Aorta (tissue), 5 donors: ENCODE measurements at places on chromosomes 11 and 22. TPM values are rescaled to one million over a fixed set of nuclear protein-coding genes. Genes with fewer than 3 reads are reported as not detected.

DNA sequence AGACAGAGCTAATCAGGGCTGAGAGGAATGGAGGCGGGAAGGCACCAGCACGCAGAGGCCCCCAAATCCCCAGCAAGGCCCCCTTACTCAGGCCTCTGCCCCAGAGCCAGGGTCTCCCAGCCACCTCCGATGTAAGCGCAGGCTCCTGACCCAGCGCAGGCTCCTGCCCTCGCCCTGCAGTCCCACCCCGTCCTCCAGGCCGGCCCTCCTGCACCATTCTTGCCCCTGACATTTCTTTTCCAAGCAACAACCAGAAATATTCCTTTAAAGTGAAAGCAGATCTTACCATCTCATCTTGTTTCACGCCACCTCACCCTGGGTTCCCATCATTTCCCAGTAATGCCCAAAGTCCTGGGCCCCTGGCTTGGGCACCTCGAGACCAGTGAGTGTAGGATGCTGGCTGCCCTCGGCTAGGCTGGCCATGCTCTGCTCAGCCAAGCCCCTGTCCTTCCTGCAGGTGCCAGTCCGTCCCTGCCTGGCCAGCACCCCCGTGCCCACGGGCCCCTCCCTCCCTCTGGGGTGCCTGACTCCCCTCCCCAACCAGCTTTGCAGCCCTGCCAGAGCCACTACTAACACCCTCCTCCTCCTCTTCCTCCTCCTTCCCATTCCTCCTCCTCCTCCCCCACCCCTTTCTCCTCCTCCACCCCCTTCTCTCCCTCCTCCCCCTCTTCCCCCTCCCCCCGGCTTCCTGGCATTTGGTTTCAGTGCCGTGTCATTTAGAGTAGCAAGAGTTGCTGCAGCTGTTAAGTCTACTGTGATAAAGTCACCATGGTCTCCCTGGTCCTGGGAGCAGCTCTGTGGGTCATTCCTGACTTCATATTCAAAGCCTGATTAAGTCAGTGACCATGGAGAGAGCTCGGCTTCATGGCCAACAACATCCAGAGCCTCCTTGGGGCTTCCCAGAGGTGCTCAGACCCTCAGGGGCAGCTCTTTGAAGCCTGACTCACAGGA lies 78.7 kb downstream of the PIWIL3 start:
- no peak for DNase-seq
- H3K27ac ChIP-seq = no peak overlapping the region
- no peak overlapping the region for H3K4me3 ChIP-seq
- no peaks in the 10 kb centered on the region for H3K36me3 ChIP-seq

GRCh38 chr11:61378713-61379313 lies 13.6 kb upstream of the TMEM216 start:
- no peaks in the 10 kb centered on the region for H3K27me3 ChIP-seq
- H3K4me1 ChIP-seq = peaks cover 5% of the 10 kb centered on the region
- no peak overlapping the region for H3K4me3 ChIP-seq

GRCh38 chr11:19931141-19931770 lies 218.6 kb downstream of the NAV2 start:
- DNase-seq = no peak
- peak overlapping the region; percentile 55 for H3K27ac ChIP-seq
- H3K4me3 ChIP-seq = no peak overlapping the region
- H3K4me1 ChIP-seq = peaks cover 12% of the 10 kb centered on the region
- H3K36me3 ChIP-seq = peaks cover 2% of the 10 kb centered on the region
- no peaks in the 10 kb centered on the region for H3K27me3 ChIP-seq

DNA sequence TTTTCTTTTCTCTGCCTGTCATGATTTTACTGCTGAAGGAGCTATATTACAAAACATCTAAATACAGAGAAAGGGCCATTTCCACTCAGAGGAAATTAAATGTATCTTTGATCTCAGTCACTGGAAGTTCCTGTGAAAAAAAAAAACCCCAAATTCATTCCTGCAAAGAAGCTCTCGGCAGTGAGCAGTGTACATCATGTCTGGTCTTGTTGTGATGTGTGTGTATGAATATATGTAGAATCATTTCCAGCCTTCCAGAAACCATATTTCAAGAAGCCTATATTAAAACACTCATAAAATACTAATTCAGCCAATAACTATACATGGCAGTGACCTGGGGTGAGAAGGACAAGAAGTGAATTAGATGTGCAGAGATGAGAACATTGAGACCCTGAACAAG lies 393.2 kb upstream of the TENM4 start:
- no peaks in the 10 kb centered on the region for H3K4me1 ChIP-seq
- no peak overlapping the region for H3K4me3 ChIP-seq
- no peak for DNase-seq
- H3K36me3 ChIP-seq = no peaks in the 10 kb centered on the region
- H3K27ac ChIP-seq = no peak overlapping the region
- H3K27me3 ChIP-seq = no peaks in the 10 kb centered on the region

- no peak overlapping the region for H3K27ac ChIP-seq
- no peaks in the 10 kb centered on the region for H3K27me3 ChIP-seq
- no peak for DNase-seq
- no peaks in the 10 kb centered on the region for H3K36me3 ChIP-seq
- no peaks in the 10 kb centered on the region for H3K4me1 ChIP-seq
Observed at GRCh38 chr11:32353884-32354283, 81.5 kb downstream of the WT1 start.

DNA sequence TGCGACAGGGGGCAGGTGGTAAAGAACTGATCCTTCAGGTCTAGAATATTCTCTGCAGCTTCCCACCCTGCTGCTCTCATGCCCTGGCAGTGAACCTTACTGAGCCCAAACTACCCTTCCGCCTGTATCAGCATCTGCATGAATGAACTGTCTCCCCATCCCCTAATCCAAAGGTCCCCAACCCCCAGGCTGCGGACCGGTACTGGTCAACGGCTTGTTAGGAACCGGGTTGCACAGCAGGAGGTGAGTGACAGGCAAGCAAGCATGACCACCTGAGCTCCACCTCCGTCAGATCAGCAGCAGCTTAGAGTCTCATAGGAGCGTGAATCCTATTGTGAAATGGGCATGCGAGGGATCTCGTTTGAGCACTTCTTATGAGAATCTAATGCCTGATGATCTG lies 58.2 kb upstream of the LMO1 start:
- H3K27ac ChIP-seq = no peak overlapping the region
- H3K4me3 ChIP-seq = no peak overlapping the region
- H3K27me3 ChIP-seq = no peaks in the 10 kb centered on the region
- H3K4me1 ChIP-seq = no peaks in the 10 kb centered on the region
- no peaks in the 10 kb centered on the region for H3K36me3 ChIP-seq
- DNase-seq = peak; percentile 63

DNA sequence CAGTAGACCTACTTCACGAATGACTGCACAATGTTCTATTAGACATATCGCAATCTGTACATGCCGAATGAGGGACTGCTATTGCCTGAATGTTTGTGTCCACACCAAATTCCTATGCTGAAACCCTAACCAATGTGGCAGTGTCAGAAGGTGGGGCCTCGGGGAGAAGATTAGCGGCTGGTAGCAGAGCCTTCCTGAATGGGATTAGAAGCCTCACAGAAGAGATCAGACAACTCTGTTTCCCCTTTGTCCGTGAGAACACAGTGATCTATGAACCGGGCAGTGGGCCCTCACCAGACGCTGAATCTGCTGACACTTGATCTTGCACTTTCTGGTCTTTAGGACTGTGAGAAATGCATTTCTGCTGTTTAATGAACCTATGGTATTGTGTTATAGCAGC lies 33.1 kb downstream of the LRFN4 start:
- H3K4me1 ChIP-seq = no peaks in the 10 kb centered on the region
- no peak overlapping the region for H3K27ac ChIP-seq
- DNase-seq = no peak
- no peaks in the 10 kb centered on the region for H3K27me3 ChIP-seq
- H3K36me3 ChIP-seq = no peaks in the 10 kb centered on the region

DNA sequence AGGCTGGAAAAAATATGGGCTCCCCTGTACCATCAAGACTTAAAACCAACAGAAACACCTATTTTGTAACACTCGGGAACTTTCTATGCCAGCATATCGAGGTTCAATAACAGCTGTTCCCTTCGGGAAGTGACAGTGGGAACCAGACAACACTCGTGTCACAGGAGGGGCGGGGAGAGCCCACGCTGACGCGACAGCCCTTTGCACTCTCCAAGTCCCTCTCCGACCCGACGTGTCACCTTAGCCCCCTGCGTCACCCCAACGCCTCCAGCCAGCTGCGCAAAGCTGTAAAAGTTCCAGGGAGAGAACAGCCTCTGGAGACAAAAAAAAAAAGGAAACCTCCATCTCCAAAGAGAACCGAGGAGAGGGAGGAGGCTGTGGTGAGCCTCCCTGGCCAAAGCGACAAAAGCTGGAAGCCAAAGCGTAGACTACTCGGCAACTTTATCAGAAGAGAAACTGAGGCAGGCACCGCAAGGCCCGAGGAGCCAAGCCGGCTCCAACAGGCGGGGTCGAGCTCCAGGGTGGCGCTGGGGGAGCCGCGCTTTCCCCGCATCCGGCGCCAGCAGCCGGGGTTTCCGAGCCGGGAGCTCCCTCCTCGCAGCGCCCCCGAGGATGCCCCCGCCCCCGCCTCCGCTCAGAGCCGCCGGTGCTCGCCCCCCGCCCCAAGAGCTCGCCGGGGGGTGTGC lies 751 bp downstream of the ARFGAP3 start:
- H3K4me3 ChIP-seq = peak overlapping the region; percentile 56
- peak overlapping the region; percentile 82 for H3K27ac ChIP-seq
- peak; percentile 80 for DNase-seq
- H3K27me3 ChIP-seq = no peaks in the 10 kb centered on the region
- no peaks in the 10 kb centered on the region for H3K36me3 ChIP-seq

GRCh38 chr11:126332221-126332711 lies 23.2 kb upstream of the ST3GAL4 start:
- no peaks in the 10 kb centered on the region for H3K36me3 ChIP-seq
- DNase-seq = peak; percentile 71
- no peaks in the 10 kb centered on the region for H3K4me1 ChIP-seq
- H3K27ac ChIP-seq = no peak overlapping the region
- no peak overlapping the region for H3K4me3 ChIP-seq

DNA sequence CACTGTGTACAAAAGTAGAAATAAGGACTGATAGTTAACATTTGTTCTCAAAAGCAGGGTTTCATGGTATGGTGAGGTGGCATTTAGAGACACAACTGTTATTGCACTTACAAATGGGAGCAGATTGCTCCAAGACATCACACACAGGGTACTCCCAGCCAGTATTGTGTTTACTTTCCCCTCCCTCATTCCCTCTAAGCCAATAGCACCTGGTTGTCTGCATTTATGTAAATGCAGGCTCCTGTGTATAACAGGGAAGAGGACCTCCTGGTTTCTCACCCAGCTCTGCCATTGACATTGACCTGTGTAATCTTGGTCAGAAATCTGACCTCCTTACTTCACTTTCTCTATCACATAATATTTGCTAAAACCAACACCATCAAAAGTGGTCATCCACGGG lies 154.4 kb downstream of the NAV2 start:
- peak overlapping the region; percentile 45 for H3K27ac ChIP-seq
- H3K4me3 ChIP-seq = no peak overlapping the region
- no peak for DNase-seq
- peaks cover 9% of the 10 kb centered on the region for H3K36me3 ChIP-seq
- no peaks in the 10 kb centered on the region for H3K27me3 ChIP-seq
- peaks cover 10% of the 10 kb centered on the region for H3K4me1 ChIP-seq

- H3K27ac ChIP-seq = no peak overlapping the region
- no peaks in the 10 kb centered on the region for H3K36me3 ChIP-seq
- no peak overlapping the region for H3K4me3 ChIP-seq
- H3K27me3 ChIP-seq = no peaks in the 10 kb centered on the region
Observed at GRCh38 chr11:35271031-35271430, 132.1 kb downstream of the CD44 start.

- no peaks in the 10 kb centered on the region for H3K27me3 ChIP-seq
- H3K4me3 ChIP-seq = no peak overlapping the region
- H3K27ac ChIP-seq = no peak overlapping the region
- H3K4me1 ChIP-seq = no peaks in the 10 kb centered on the region
Observed at GRCh38 chr11:9876331-9876730, 212.5 kb downstream of the SWAP70 start.

DNA sequence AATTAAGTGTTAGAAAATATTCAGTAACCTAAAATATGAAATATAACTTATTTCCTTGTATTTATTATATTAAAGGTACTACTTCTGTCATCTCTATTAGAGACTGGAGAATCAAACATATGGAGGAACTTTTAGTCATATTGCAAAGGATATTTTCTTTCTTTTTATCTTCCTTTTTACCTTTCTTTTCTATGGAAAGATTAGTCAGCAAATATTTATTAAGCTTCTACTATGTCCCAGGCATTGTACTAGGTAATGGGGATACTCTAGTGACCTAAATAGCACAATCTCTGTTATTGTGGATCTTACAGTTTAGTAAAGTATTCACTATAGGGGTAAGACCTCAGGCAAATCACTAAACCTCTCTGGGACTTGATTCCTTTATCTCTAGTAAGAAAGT lies 18.3 kb downstream of the SIK2 start:
- H3K4me1 ChIP-seq = no peaks in the 10 kb centered on the region
- H3K36me3 ChIP-seq = no peaks in the 10 kb centered on the region

DNA sequence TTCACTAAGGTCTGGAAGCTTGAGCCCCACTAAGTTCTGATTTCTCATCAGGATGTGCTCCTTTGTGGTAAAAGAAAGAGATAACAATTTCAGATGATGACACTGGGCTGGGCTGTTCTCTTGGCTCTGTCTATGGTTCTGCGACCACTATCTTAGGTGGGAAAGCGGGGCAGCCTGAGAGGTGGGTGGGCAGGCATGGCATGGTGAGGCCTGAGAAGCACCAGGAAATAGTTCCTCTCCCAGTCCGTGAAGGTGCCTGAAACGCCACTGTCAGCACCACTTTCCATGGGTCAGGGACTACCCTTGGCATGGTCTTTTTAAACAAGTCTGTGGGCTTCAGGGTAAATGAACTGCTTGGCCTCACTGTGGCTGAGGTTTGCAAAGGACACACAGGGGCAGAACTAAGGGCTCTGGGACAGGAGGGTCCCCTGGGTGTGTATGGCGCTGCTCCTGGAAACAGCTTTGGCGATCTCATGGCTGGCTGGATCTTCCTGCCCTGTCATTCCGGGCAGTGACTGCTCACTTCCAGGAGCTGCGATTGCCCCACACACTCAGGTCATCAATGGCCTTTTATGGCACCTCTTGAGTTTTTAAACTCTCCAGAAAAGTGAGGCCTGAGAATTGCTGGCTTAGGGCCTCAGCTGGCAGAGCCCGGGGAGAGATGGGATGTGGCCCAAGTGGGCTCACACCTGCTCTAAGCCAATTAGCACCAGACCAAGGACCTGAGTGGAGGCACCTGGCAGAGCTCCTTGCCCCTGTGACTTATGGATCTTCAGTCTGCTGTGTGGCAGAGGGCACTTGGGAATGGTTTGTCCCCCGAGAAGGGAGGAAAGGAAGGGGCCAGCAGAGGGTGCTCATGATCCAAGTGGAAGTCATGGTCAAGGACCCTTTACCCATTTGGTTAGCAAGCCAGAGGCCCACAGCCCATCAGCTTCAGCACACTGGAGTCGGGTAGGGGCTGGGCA lies 55.6 kb upstream of the LYVE1 start:
- no peak for DNase-seq
- H3K27ac ChIP-seq = peak overlapping the region; percentile 62
- H3K4me3 ChIP-seq = no peak overlapping the region
- no peaks in the 10 kb centered on the region for H3K4me1 ChIP-seq

Gene SH3BP1
- total RNA-seq = 7.2 TPM
